ENCODE measurements at places on chromosomes 7 and 10. TPM values are rescaled to one million over a fixed set of nuclear protein-coding genes. Genes with fewer than 3 reads are reported as not detected.

Gene FAM180A
- total RNA-seq, result 0.05 TPM

DNA sequence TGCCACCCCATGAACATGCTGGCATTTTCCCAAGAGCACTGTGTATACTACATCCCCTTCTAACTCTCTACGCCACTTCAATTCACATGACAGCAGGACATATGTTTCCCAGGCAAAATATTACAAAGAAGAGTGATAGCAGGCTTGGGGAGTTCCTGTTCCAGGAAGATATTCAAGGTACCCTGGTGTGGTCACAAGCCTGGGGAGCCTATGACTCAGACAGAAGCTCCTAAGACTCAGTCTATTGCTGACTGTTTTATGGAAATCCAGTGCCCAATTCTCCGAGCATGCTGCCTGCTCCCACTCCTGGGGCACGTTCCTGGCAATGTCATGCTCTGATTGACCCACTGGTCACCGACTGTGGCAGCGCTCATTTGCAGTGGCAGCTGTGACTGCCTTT, 23.5 kb upstream of the ABLIM1 start:
- no peaks in the 10 kb centered on the region for H3K4me1 ChIP-seq
- no peak overlapping the region for H3K4me3 ChIP-seq
- no peaks in the 10 kb centered on the region for H3K36me3 ChIP-seq
- no peaks in the 10 kb centered on the region for H3K27me3 ChIP-seq
- DNase-seq, result no peak
- no peak overlapping the region for H3K27ac ChIP-seq

GRCh38 chr10:66925896-66926715, at the start of gene LRRTM3:
TSS of gene LRRTM3 (plus strand) at chr10:66926036.
- H3K27me3 ChIP-seq, result peaks cover 17% of the 10 kb centered on the region
- no peak within 1 kb of the TSS for H3K4me3 ChIP-seq
- peak; percentile 1 for DNase-seq
- no peaks in the 10 kb centered on the region for H3K36me3 ChIP-seq
- no peaks in the 10 kb centered on the region for H3K4me1 ChIP-seq

GRCh38 chr7:95577137-95577536, 19.2 kb downstream of the PDK4 start:
- no peak overlapping the region for H3K4me3 ChIP-seq
- no peaks in the 10 kb centered on the region for H3K4me1 ChIP-seq
- H3K27ac ChIP-seq, result no peak overlapping the region

GRCh38 chr7:35593899-35594298, 101.0 kb downstream of the HERPUD2 start:
- DNase-seq, result no peak
- no peaks in the 10 kb centered on the region for H3K27me3 ChIP-seq
- no peaks in the 10 kb centered on the region for H3K4me1 ChIP-seq
- H3K27ac ChIP-seq, result no peak overlapping the region

DNA sequence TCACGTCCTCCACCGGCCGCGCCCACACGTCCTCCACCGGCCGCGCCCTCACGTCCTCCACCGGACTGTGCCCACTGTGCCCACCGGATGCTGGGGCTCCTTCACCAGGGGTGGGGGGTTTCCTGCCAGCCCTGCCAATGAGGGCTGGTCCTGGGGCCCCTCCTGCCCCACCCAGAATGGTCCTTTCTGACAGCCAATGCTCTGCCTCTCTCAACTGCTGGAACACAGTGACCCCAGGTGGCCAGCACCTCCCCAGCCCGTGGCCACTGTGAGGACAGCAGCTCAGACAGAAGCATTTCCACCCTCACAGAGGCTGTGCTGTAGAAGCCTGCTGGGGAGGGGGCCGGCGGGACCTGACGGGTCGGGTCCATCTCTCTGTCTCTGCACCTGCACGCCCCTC, 90.1 kb upstream of the DNAAF5 start:
- H3K27ac ChIP-seq, result no peak overlapping the region
- no peaks in the 10 kb centered on the region for H3K27me3 ChIP-seq
- H3K4me3 ChIP-seq, result no peak overlapping the region
- H3K4me1 ChIP-seq, result peaks cover 4% of the 10 kb centered on the region
- no peaks in the 10 kb centered on the region for H3K36me3 ChIP-seq

Gene BMPER
- 1.0 TPM for total RNA-seq

DNA sequence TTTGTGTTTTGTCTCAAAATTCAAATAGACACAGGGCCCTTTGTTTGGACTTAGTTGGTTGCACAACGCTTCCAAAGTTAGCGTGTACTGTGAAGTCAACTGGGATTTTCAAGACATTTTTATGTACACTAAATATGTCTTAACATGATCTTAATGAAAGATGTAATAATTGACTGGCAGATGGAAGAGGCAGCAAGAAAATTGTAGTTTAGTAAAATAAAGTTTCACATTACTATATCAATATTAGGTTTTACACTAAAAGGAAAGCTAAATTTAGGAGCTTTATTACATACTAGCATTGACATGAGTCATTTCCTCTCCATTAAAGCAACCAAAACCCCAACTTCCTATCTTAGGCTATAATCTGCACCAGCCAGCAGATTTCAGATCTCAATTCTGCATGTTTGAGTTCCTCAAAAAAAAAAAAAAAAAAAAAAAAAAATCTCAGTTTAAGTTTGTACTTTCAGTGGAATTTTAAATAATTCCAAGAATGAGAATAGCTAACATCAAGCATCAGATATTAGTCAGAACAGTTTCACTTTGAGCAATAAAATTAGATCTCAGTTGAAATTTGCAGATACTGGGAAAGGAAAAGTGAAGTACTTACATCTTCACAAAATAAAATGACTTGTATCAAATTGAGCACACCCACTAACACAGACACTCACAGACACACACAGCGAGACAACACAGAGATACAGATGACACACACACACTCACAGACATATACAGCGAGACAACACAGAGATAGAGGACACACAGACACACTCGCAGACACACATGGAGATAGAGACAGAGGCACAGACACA, 346.6 kb upstream of the KLF6 start:
- no peak overlapping the region for H3K4me3 ChIP-seq
- no peaks in the 10 kb centered on the region for H3K4me1 ChIP-seq
- no peaks in the 10 kb centered on the region for H3K27me3 ChIP-seq
- peak overlapping the region; percentile 32 for H3K27ac ChIP-seq
- H3K36me3 ChIP-seq, result no peaks in the 10 kb centered on the region
- DNase-seq, result peak; percentile 28

GRCh38 chr7:36522453-36523007, 132.9 kb downstream of the ANLN start:
- H3K27me3 ChIP-seq, result no peaks in the 10 kb centered on the region
- no peak for DNase-seq
- no peak overlapping the region for H3K27ac ChIP-seq
- no peaks in the 10 kb centered on the region for H3K36me3 ChIP-seq
- no peak overlapping the region for H3K4me3 ChIP-seq

- H3K4me3 ChIP-seq, result no peak overlapping the region
- H3K27me3 ChIP-seq, result no peaks in the 10 kb centered on the region
- no peaks in the 10 kb centered on the region for H3K36me3 ChIP-seq
- DNase-seq, result no peak
Measured at GRCh38 chr10:123865880-123866279, 25.7 kb downstream of the CPXM2 start.

DNA sequence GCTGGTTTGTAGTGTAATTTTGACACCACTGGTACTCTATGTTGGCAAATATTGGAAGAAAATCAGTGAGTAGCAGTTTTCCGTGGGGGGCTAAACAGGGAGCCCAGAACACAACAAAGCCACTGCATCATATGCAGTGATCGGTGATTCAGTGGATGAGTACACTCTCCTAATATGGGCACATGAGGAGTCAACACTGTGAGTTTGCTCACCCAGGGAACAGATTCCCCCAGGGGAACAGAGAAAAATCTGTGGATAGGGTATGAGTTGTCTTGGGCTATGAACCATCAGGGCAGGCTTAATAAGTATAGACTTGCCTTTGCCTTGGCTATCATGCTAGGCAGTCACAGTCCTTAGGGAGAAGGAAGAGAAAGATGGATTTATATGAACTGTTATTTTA, 227.7 kb upstream of the SEMA3E start:
- H3K27me3 ChIP-seq, result no peaks in the 10 kb centered on the region
- H3K27ac ChIP-seq, result no peak overlapping the region
- H3K36me3 ChIP-seq, result no peaks in the 10 kb centered on the region
- no peak for DNase-seq
- H3K4me1 ChIP-seq, result no peaks in the 10 kb centered on the region

Gene ORAI2
- 13.6 TPM for total RNA-seq

Gene TRIL
- 0.99 TPM for total RNA-seq

GRCh38 chr7:38704041-38704547, 72.9 kb upstream of the AMPH start:
- no peaks in the 10 kb centered on the region for H3K36me3 ChIP-seq
- no peak for DNase-seq
- H3K27ac ChIP-seq, result no peak overlapping the region
- no peaks in the 10 kb centered on the region for H3K27me3 ChIP-seq
- H3K4me1 ChIP-seq, result no peaks in the 10 kb centered on the region

DNA sequence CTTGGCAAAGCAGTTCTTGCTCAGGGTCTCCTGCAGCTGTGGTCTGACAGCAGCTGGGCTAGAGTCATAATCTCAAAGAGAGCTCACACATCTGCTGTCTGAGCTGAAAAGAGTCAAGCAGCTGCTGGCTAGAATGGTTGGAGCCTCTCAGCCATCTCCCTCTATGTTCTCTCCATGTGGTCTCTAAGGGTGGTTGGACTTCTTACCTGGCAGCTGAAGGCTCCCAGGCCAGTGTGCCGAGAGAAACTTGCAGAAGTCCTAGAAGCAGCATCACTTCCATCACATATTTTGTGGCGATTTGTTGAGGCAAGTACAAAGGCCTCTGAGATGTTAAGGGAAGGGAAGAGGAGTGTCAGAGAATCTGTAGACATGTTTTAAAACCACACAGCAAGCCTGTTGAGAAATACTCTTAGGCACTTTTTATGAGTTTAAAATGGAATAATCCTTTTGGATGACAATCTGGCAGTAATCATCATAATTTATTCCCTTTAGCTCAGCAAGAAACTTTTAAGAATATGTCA, 93.2 kb downstream of the REEP3 start:
- DNase-seq, result no peak
- no peak overlapping the region for H3K27ac ChIP-seq
- no peak overlapping the region for H3K4me3 ChIP-seq
- no peaks in the 10 kb centered on the region for H3K4me1 ChIP-seq

DNA sequence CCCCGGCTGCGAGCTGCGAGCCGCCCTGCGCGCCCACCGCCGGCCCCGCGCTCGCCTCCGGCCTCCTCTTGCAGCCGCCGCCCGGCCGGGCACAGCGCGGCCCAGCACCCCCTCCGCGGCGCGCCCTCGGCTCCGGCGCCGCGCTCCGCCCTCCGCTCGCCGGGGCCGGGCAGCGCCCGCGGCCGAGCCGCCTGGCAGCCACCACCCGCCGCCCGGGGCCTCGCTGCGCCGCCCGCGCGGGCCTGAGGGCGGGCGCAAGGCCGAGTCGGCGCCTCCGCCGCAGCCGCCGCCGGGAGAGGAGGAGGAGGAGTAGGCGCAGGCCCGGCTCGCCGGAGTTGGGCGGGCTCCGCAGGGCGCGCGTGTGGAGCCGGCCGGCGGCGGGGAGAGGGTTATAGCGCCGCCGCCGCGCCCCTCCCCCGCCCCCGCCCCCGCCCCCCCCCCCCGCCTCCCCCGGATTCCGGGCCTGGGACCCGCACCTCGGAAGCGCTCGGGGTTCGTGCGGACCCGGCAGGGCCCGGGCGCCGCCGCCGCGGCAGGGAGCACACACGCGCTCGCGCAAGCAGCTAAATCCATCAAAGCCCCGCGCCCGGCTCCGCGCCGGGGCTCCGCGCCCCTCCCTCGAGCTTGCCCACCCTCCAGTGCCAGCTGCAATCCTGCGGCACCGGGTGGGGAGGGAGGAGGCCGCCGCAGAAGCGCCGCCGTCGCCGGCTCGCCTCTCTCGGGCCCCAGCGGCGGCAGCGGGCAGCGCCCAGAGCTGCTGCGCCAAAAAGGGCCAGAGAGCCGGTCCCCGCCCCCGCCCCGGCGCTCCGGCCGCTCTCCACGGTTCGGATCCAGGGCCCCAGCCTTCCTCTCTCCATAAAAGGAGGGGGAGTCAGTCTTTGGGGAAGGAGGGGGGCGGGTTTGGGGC, at the start of gene PDGFA:
Gene PDGFA, minus strand, starts transcription at position 363 of the 907 bp plus-strand sequence. CDS start 845 bp downstream, outside the sequence.
- peak within 1 kb of the TSS; percentile 26 for H3K4me3 ChIP-seq
- H3K27me3 ChIP-seq, result peaks cover 94% of the 10 kb centered on the region
- H3K4me1 ChIP-seq, result peaks cover 30% of the 10 kb centered on the region

GRCh38 chr7:138738114-138738513, 37.0 kb upstream of the SVOPL start:
- H3K4me1 ChIP-seq, result peaks cover 5% of the 10 kb centered on the region
- no peak for DNase-seq
- no peak overlapping the region for H3K4me3 ChIP-seq
- H3K27ac ChIP-seq, result no peak overlapping the region
- no peaks in the 10 kb centered on the region for H3K36me3 ChIP-seq

Gene C10orf105
- 0.42 TPM for total RNA-seq

- no peaks in the 10 kb centered on the region for H3K36me3 ChIP-seq
- H3K27ac ChIP-seq, result no peak overlapping the region
Measured at GRCh38 chr10:34145715-34146114, 669.4 kb downstream of the PARD3 start.

Gene ATOH7
- 0.05 TPM for total RNA-seq

DNA sequence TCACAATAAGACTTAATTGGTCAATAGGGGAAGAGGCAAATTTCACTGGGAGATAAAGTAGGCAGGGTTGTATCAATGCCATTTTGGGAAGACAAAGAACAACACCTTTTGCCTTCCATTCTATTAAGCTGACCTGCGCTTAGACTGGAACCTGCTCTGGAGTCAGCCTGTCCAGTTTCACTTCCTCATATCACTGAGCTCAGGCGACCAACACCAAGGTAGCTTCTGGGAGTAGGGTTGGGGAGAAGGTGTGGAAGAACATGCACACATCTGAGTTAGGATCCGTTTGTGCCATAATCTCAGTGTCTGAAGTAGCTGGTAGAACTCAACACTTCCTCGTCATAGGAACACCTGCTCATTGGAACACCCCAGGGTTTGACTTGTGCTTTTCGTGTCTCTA, 527.4 kb upstream of the IGFBP3 start:
- no peaks in the 10 kb centered on the region for H3K27me3 ChIP-seq
- no peak overlapping the region for H3K4me3 ChIP-seq
- no peak overlapping the region for H3K27ac ChIP-seq
- no peak for DNase-seq

DNA sequence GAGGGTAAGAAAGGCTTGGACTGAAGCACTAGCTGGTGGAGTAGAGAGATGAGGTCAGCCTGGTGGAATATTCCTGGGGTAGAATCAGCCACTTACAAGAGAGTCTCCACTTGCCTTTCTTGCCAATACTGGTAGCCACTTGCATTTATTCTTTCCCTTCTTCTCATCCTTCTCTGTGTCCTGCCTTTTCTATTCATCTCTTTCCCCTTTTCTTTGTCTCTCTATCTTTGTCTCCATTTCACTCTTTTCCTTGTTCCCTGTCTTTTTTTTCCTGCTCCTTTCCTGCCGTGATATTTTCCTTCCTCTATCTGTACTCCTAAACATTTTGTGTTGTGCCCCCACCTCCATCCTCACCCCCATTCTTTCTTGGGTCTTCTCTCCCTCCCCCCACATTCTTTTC, 214.3 kb downstream of the LRMDA start:
- H3K4me1 ChIP-seq, result no peaks in the 10 kb centered on the region
- H3K36me3 ChIP-seq, result no peaks in the 10 kb centered on the region
- no peaks in the 10 kb centered on the region for H3K27me3 ChIP-seq
- H3K27ac ChIP-seq, result no peak overlapping the region
- no peak for DNase-seq
- no peak overlapping the region for H3K4me3 ChIP-seq
